Occipital lobe (tissue), 3 donors: ENCODE measurements at places on chromosomes 13 and 19. TPM values are rescaled to one million over a fixed set of nuclear protein-coding genes. Genes with fewer than 3 reads are reported as not detected.

The SPART gene
- 31.4 TPM for total RNA-seq

The KLK3 gene
- total RNA-seq = not detected

The URAD gene
- not detected for total RNA-seq

The RFPL4AL1 gene
- total RNA-seq = not detected

The CCDC169 gene
- 2.7 TPM for total RNA-seq

The TSSK6 gene
- total RNA-seq = 1.2 TPM

The ZNF773 gene
- total RNA-seq = 26.4 TPM

- no peak for DNase-seq
Measured at GRCh38 chr13:64446372-64446771, 2783.8 kb downstream of the PCDH9 start.

DNA sequence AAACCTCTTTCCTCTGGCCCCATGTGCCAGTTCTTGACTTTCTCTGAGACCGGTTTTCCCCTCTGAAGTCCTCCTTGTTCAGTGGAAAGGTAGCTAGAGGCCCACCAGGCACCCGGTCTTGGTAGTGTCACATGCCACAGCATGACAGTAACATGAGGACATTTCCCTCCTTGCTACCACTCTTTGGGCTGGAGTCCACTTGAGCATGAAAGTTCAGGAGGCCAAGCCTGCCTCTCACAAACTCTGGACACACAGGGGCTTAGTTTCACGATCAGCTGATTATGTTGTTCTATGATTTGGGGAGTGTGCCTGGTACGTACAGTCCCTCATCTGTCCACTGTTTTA lies 45.6 kb downstream of the NFIX start:
- no peak for DNase-seq

GRCh38 chr13:59690857-59691500 lies 472.7 kb downstream of the DIAPH3 start:
- no peak for DNase-seq

- DNase-seq = peak; percentile 55
Measured at GRCh38 chr19:925526-926322, at the start of gene ARID3A. Gene ARID3A (plus strand): TSS chr19:926035. CDS start chr19:929529, 3,494 bp downstream.

GRCh38 chr13:75161804-75162203 lies 320.2 kb downstream of the TBC1D4 start:
- DNase-seq = no peak

DNA sequence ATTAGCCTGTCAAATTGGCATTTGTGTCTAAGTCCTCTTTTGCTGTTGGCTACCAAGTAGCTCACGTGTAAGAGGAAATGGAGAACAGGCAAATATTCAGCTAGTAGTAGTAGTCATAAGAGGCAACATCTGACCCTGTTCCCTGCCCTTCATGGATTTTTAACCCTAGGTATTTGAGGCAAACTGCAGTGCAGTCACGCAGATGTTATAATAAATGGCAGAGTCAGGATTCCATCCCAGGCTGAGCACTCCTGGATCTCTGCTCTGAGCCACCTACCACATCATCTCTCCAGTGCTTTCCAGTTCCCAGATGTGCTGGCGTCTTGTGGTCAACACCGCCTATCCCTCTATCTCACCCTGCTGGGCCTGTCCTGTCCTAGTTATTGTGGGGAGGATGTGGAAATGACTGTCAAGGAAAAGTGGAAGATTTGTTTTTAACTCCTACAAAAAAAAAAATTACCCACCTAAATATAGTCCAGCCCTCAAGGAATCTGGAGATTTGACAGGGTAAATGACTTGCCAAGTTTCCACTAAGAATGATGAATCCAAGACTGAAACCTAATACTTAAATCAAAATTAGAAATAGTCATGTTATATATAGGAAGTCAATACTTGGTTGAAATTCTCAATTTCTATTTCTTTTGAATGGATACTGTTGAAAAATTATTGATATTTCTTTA lies 322.9 kb downstream of the GPC6 start:
- DNase-seq = no peak

DNA sequence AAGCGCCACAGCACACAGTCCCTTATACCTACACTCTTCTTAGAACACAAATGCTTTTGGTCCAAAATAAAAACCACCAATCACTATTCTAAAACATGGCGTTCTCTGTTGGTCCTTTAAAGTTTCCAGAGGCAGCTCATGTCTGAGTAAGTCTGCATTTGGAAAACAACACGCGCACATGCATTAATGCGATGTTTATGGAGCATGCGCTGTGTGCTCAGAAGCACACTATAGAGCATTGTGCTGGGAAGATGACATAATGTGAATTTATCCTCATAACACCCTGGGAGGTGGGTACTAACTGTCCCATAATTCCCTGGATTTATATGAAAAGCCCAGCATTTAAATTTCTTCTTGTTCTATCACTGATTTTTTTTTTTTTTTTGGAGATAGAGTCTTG lies 10.7 kb downstream of the ZNF682 start:
- DNase-seq = no peak

- no peak for DNase-seq
Measured at GRCh38 chr19:33432446-33433170, 59.1 kb downstream of the CEBPG start.

DNA sequence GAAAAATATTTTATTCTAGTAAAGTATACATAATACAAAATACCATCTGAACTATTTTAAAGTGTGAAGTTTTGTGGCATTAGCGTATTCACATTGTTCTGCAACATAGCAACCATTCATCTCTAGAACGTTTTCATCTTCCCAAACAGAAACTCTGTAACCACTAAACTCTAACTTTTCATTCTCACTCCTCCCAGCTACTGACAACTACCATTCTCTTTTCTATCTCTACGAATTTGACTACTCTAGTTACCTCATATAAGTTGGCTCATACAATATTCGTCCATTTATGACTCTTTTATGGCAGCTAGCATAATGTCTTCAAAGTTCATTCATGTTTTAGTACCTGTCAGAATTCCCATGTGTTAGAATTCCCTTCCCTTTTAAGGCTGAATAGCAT lies 150.5 kb upstream of the MIR17HG start:
- DNase-seq = no peak

DNA sequence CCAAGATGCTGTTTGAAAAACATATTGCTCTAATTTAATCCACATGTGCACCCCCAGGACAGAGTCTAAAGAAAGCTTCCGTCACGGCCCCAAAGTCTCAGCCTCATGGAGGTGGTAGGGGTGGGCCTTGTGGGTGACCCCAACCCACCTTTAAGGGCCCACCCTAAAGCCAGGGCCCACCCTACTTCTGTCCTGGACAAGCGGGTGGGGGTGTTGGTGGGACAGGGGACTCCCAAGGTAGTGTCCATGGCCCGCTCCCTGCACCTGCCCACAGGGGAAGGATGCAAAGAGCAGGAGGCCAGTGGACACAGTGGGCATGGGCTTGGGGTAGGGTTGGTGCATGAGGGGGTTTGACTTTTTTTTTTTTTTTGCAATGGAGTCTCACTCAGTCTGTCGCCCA lies 66.8 kb downstream of the KCTD15 start:
- DNase-seq = no peak

GRCh38 chr13:37379841-37380240 lies 218.7 kb downstream of the POSTN start:
- DNase-seq = no peak

DNA sequence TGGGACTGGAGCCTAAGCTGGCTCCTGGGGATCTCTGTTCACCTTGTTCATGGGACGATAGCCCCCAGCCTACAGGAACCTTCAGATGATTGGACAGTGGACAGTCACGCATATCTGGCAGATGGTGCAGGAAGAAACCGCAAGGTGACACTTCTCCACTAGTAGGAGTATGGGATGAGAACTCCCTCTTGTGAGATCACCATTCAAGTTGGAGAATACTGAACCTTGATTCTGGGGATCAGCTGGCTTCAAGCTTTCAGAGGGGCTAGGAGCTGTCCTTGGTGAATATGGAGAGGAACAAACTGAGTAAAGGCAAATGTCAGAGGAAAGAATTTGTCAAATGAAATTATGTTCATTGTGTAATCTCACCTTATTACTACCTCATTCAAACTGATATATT lies 204.5 kb downstream of the PDS5B start:
- no peak for DNase-seq

- no peak for DNase-seq
Measured at GRCh38 chr13:110391273-110391672, 84.2 kb downstream of the COL4A2 start.

GRCh38 chr13:46716821-46717220 lies 80.1 kb downstream of the ESD start:
- no peak for DNase-seq

DNA sequence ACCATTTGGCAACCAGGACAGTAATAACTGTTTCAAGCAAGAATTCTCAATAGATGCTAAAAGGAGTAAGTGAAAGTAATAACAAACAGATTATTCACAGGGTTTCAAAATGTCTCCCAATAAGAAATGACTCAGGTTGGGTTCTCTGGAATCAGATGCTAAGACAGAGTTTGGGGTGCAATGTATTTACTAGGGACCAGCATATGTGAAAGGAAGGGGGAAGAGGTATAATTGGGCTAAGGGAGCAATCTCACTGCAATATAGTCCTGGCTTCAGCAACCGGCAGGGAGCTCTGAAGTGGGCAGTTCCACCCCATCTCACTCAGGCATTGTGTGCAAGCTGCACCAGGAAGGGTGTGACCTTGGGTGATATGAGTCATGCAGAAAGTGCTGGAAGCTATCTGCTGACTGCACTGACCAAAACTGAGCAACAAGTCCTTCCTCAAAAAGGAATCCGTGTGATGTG lies 23.4 kb downstream of the ZDHHC20 start:
- no peak for DNase-seq

DNA sequence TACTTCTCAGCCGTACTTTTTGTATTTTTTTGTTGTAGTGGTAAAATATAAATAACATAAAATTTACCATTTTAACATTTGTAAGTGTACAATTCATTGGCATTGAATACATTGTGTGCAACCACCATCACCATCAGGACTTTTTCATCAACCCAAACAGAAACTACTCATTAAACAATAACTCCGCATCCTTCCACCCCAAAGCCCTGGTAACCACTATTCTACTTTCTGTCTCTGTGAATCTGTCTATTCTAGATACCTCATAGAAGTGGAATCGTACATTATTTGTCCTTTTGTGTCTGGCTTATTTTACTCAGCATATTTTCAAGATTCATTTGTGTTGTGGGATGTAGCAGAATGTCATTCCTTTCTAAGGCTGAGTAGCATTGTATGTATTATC lies 38.5 kb downstream of the USPL1 start:
- DNase-seq = no peak
